Breast epithelium (tissue), 4 donors: ENCODE measurements at places on chromosomes 4 and X. TPM values are rescaled to one million over a fixed set of nuclear protein-coding genes. Genes with fewer than 3 reads are reported as not detected.

The PGRMC2 gene
- 47.5 TPM for total RNA-seq

The AREG gene
- total RNA-seq, result 3.4 TPM

The FAM47A gene
- not detected for total RNA-seq

The LPAR4 gene
- total RNA-seq, result 0.98 TPM

The RTL3 gene
- total RNA-seq, result 1.6 TPM

The CLGN gene
- total RNA-seq, result 1.6 TPM

The CACNA1F gene
- total RNA-seq, result 0.48 TPM

The SPARCL1 gene
- 371 TPM for total RNA-seq

The SOWAHB gene
- total RNA-seq, result not detected

The TEX13B gene
- total RNA-seq, result not detected

The ADRA2C gene
- total RNA-seq, result 1.6 TPM

The MGAT4D gene
- total RNA-seq, result not detected

The GUCY1B1 gene
- 11.9 TPM for total RNA-seq

The ASB5 gene
- not detected for total RNA-seq

The GABRA4 gene
- total RNA-seq, result not detected

The BMP15 gene
- not detected for total RNA-seq

- H3K27me3 ChIP-seq, result no peaks in the 10 kb centered on the region
- peaks cover 11% of the 10 kb centered on the region for H3K4me1 ChIP-seq
- H3K4me3 ChIP-seq, result no peak overlapping the region
Measured at GRCh38 chr4:41542526-41543275, 4.7 kb downstream of the LIMCH1 start.

DNA sequence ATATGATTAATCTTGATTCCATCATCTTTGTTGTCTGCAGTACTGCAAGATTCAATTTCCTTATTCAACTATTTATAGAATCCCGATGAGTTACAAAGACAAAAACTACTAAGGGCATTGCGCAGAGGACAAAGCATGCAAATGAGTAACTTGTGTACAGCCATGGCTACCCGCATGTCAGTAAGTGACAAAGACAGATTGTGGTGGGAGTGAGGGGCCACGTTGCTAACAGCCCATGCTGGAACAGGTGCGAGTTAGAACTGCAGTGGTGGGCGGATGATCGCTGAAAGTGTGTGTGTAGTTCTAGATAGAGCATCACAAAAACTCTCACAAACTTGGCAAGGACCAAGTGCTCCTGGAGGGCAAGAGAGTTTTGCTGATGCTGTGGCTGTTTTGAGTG is 49.5 kb downstream of the ACOX3 start:
- no peak for DNase-seq
- H3K36me3 ChIP-seq, result peaks cover 8% of the 10 kb centered on the region
- no peak overlapping the region for H3K4me3 ChIP-seq
- no peaks in the 10 kb centered on the region for H3K27me3 ChIP-seq
- no peaks in the 10 kb centered on the region for H3K4me1 ChIP-seq

- H3K4me1 ChIP-seq, result no peaks in the 10 kb centered on the region
- no peak for DNase-seq
- H3K27ac ChIP-seq, result no peak overlapping the region
- H3K36me3 ChIP-seq, result no peaks in the 10 kb centered on the region
- H3K27me3 ChIP-seq, result no peaks in the 10 kb centered on the region
Measured at GRCh38 chr4:179597301-179597700, 2155.1 kb upstream of the AGA start.

GRCh38 chr4:38682336-38682735 is 18.3 kb downstream of the KLF3 start:
- no peaks in the 10 kb centered on the region for H3K27me3 ChIP-seq
- no peaks in the 10 kb centered on the region for H3K4me1 ChIP-seq
- no peak for DNase-seq
- H3K36me3 ChIP-seq, result peaks cover 7% of the 10 kb centered on the region

DNA sequence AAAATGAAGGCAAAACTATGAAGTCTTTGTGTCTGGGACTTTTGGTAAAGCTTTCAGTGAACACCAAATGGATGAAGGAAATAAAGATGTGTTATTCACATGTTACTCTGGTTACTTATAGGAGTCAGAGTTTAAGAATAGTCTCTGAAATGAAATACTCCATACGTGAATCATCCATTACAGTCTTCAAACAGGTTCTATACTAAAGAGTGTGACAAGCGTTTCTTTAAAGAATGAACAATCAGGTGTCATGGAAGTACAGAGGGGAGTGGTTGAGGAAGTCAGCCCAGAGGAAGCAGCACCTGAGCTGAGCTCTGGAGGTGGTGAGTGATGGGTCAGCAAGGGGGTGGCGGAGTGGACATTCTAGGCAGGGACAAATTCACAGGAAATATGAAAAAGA is 41.8 kb upstream of the SORBS2 start:
- no peaks in the 10 kb centered on the region for H3K4me1 ChIP-seq
- H3K27ac ChIP-seq, result no peak overlapping the region
- DNase-seq, result no peak
- H3K27me3 ChIP-seq, result no peaks in the 10 kb centered on the region

GRCh38 chr4:145132511-145133098 is 34.5 kb downstream of the ABCE1 start:
- no peak overlapping the region for H3K4me3 ChIP-seq
- H3K36me3 ChIP-seq, result no peaks in the 10 kb centered on the region
- H3K27ac ChIP-seq, result no peak overlapping the region
- DNase-seq, result no peak
- no peaks in the 10 kb centered on the region for H3K4me1 ChIP-seq

GRCh38 chrX:108399418-108400165 is 38.6 kb downstream of the COL4A6 start:
- no peaks in the 10 kb centered on the region for H3K4me1 ChIP-seq
- no peaks in the 10 kb centered on the region for H3K36me3 ChIP-seq
- peak overlapping the region; percentile 48 for H3K27ac ChIP-seq
- H3K4me3 ChIP-seq, result no peak overlapping the region
- peaks cover 34% of the 10 kb centered on the region for H3K27me3 ChIP-seq
- no peak for DNase-seq

DNA sequence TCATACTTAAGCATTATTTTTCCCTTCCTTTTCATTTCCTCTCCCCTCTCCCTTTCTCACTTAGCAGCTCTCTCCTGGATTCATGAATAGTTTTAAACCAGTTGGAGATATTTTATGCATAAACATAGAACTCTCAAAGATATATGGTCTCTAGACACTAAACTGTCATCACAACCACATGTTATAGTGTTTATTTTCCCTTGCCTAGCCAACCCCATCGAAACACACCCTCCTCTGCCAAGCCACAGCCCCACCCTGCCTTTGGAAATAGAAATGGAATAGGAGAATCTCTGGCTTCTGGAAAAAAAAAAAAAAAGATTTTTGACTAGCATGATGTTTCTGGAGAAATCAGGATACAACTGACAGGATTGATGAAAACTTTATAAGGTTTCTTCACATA is 64.8 kb upstream of the RBPJ start:
- no peaks in the 10 kb centered on the region for H3K4me1 ChIP-seq
- no peaks in the 10 kb centered on the region for H3K27me3 ChIP-seq
- H3K27ac ChIP-seq, result no peak overlapping the region

DNA sequence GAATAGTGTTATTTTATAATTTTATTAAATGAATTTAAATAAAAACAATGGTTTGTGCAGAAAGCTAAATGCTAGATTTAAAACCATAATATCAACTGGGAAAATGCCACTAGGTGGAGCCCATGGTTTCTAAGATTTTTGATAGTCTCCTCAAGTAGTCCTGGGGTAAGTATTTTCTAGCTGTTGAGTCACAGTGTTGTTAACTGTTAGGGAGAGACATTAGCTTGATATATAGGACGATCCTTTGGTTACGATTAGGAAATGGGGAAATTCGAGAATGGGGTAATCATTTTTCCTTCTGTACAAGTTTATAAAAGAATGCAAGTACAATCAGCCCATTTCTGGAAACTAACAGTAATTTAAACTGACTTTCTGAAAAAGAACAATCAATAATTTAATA is 378.4 kb downstream of the ANKRD50 start:
- H3K36me3 ChIP-seq, result no peaks in the 10 kb centered on the region
- DNase-seq, result no peak
- H3K27ac ChIP-seq, result no peak overlapping the region
- no peaks in the 10 kb centered on the region for H3K4me1 ChIP-seq

DNA sequence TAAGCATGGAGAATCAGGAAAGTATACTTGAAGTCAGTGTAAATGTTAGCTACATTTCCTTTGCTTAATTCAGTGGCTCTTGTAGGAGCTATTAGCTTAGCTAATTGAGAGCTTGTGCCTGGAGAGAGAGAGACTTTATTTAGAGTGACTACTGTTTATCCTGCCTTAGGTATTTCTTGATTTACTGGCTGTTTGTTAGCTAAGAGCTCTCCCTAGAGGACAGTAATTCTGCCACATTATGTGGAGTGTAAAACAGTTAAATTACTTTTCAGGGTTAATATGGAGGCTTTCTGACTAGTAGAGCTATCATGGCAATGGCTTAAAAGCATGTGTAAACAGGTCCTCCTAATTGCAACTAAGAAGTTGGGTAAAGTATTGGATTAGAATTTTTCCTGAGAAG is 306.5 kb upstream of the TECRL start:
- no peak for DNase-seq
- H3K36me3 ChIP-seq, result no peaks in the 10 kb centered on the region
- H3K27me3 ChIP-seq, result no peaks in the 10 kb centered on the region
- H3K4me3 ChIP-seq, result no peak overlapping the region
- no peak overlapping the region for H3K27ac ChIP-seq
- no peaks in the 10 kb centered on the region for H3K4me1 ChIP-seq

DNA sequence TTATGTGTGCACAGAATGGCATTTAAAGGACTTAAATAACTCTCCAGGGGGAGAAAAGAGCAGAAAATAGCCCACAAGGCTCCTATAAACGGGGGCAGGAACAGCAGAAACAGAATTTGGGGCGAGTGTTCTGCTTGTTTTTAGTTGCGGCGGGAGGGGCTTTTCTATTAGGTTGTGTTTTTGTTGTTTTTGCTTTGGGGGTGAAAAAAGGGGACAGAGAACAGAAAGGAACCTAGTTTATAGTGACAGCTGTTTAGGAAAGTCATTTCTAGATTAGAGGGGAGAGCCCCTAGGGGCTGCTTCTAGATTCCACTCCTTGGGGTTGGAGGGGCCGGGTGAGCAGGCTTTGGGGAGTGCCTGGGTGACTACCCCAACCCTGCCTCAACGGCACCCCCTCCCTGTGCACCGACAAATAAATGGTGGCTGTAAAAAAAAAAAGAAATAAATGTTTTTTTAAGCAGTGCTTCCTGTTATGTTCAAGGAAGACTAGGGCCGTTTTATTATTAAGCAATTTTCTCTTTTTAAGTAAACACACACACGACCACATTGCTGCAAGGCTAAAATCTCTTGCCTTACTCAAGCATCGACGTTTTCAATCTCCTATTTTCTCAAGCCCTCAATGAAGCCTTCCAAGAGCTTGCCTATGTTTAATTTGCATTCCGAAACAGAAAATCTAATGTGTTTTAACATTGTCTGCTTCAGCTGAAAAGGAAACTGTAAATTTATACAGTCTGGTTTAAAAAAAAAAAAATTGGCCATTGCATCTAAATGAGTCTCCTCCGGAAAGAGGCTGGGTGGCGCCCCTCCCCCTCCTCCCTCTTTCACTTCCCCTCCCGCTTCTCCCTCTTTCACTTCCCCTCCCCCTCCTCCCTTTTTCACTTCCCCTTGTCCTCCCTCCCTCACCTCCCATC is 123.3 kb upstream of the TBL1X start:
- peak overlapping the region; percentile 46 for H3K4me3 ChIP-seq
- DNase-seq, result peak; percentile 30
- peaks cover 11% of the 10 kb centered on the region for H3K27me3 ChIP-seq

GRCh38 chrX:132023896-132024386 is 839 bp downstream of the STK26 start:
- H3K4me1 ChIP-seq, result no peaks in the 10 kb centered on the region
- peak overlapping the region; percentile 64 for H3K4me3 ChIP-seq
- H3K27ac ChIP-seq, result peak overlapping the region; percentile 74
- H3K27me3 ChIP-seq, result peaks cover 31% of the 10 kb centered on the region
- no peaks in the 10 kb centered on the region for H3K36me3 ChIP-seq

- no peak within 1 kb of the TSS for H3K27ac ChIP-seq
- no peaks in the 10 kb centered on the region for H3K36me3 ChIP-seq
- DNase-seq, result no peak
- no peaks in the 10 kb centered on the region for H3K4me1 ChIP-seq
Measured at GRCh38 chr4:76023389-76023788, at the start of gene CXCL10. CXCL10 (minus strand) TSS chr4:76023497; CDS start chr4:76023431, 66 bp downstream.

GRCh38 chr4:15004739-15005301 is 2.5 kb downstream of the CPEB2 start:
- H3K27me3 ChIP-seq, result no peaks in the 10 kb centered on the region
- no peaks in the 10 kb centered on the region for H3K4me1 ChIP-seq
- no peaks in the 10 kb centered on the region for H3K36me3 ChIP-seq
- peak overlapping the region; percentile 94 for H3K4me3 ChIP-seq
- DNase-seq, result peak; percentile 87
- H3K27ac ChIP-seq, result peak overlapping the region; percentile 99

GRCh38 chrX:84358271-84358670 is 144.0 kb downstream of the HDX start:
- H3K4me3 ChIP-seq, result no peak overlapping the region
- H3K4me1 ChIP-seq, result no peaks in the 10 kb centered on the region
- no peak for DNase-seq
- H3K27me3 ChIP-seq, result no peaks in the 10 kb centered on the region

- DNase-seq, result no peak
- H3K4me1 ChIP-seq, result peaks cover 5% of the 10 kb centered on the region
- no peaks in the 10 kb centered on the region for H3K36me3 ChIP-seq
- no peaks in the 10 kb centered on the region for H3K27me3 ChIP-seq
Measured at GRCh38 chr4:145880355-145880960, 58.2 kb downstream of the ZNF827 start.

- no peak for DNase-seq
- no peaks in the 10 kb centered on the region for H3K4me1 ChIP-seq
- no peak overlapping the region for H3K4me3 ChIP-seq
Measured at GRCh38 chrX:57155171-57155570, 18.0 kb upstream of the SPIN2A start.

DNA sequence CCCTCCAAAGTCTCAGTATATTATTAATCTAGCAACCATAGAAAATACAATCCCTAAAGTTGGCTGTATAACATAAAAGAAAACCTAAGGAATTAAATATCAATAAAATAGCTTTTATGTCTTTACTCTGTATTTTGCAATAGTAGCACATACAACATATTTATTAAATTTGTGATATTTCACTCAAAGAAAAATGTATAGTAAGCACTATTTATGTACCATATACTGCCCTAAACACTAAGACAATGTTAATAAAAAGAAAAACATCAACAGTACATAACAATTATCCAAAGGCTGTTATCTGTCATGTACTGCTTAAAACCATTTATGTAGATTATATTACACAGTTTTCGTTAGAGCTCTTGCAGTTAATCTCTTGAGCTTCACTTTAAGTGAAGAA is 834.5 kb upstream of the INTU start:
- no peak for DNase-seq
- H3K27me3 ChIP-seq, result no peaks in the 10 kb centered on the region
- peaks cover 7% of the 10 kb centered on the region for H3K36me3 ChIP-seq

DNA sequence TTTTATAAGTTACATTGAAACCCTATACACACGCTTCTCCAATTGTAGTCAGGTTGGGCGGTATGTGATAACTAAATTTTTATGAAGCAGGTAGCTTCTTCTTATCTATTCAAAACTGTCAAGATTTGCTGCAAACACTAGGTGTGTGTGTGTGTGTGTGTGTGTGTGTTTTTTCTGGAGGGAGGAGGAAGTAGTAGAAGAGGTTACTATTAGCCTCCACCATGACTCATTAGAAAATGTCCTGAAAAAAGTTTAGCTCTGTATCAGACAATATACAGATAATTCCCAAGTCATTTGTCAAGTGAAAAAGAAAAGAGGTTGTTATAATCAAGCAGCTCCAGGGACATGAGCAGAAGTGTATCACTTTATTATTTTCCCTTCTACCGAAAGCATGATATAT is 33.9 kb downstream of the PCDH7 start:
- no peaks in the 10 kb centered on the region for H3K4me1 ChIP-seq
- H3K4me3 ChIP-seq, result no peak overlapping the region
- H3K27ac ChIP-seq, result no peak overlapping the region
- no peak for DNase-seq
- H3K27me3 ChIP-seq, result no peaks in the 10 kb centered on the region
